ENCODE measurements at places on chromosomes 3 and 15.

- DNase-seq, result no peak
Measured at GRCh38 chr3:112477891-112478290, 21.4 kb downstream of the BTLA start.

DNA sequence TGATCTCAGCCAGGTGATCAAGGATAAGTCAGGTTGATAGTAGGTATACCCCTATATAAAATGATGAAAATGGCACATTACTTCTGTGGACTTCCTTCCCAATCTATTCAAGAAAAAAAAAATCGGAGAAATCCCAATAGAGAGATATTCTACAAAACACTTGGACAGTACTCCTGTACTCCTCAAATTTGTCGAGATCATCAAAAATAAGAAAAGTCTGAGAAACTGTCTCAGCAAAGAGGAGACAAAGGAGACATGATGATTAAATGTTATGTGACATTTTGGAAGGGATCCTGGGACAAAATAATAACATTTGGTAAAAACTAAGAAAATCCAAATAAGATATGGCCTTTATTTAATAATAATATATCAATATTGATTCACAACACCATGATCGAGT, 94.6 kb downstream of the DCLK3 start:
- DNase-seq, result no peak

- no peak for DNase-seq
Measured at GRCh38 chr15:58459560-58459959, 27.8 kb downstream of the LIPC start.

- no peak for DNase-seq
Measured at GRCh38 chr3:144499001-144499930, 527.6 kb downstream of the DIPK2A start.

DNA sequence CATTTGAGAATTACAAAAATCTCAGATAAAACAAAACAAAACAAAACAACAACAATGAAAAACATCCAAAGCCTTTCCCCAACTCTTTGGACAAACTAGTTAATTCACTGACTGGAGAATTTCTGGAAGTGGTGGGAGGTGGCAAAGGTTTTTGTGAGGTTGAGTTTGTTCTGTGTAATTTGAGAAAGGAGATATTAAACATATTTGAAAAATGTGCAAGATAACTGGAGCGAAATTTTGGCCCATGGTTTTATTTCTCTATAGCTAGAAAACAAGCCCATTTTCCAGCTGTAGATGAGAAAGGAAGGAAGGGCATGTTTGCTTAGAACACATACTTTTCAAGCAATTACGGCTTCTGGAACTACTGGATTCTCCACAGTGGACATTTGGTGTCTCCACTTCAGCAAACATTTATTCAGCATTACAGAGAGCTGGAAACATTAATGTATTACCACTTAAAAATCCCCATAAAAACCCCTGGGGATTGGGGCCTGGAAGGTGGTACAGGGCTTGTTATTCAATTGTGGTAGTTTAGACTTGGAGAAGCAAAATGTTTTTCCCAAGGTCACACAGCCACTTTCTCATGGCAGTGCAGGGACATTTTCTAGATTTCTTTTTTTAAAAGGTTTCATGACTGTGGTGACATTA, 135.8 kb downstream of the THSD4 start:
- DNase-seq, result no peak

- no peak for DNase-seq
Measured at GRCh38 chr3:123155471-123156011, 46.2 kb upstream of the SEC22A start.

All from NCI-H510A (cell line).